ENCODE measurements at places on chromosomes 6 and 20. TPM values are rescaled to one million over a fixed set of nuclear protein-coding genes. Genes with fewer than 3 reads are reported as not detected.

UST gene
- 0.25 TPM for total RNA-seq

SMIM26 gene
- total RNA-seq, result 41.8 TPM

CLIC5 gene
- 2.6 TPM for total RNA-seq

GTSF1L gene
- total RNA-seq, result 0.23 TPM

PRSS16 gene
- total RNA-seq, result 1.9 TPM

BPI gene
- not detected for total RNA-seq

GUCA1A gene
- total RNA-seq, result not detected

OLIG3 gene
- not detected for total RNA-seq

PLEKHG1 gene
- total RNA-seq, result 0.57 TPM

NKX2-4 gene
- not detected for total RNA-seq

SEMG1 gene
- total RNA-seq, result not detected

LY6G6F gene
- total RNA-seq, result not detected

CGA gene
- total RNA-seq, result not detected
